Osteocyte (in vitro differentiated cells): ENCODE measurements at places on chromosomes 3 and 15. TPM values are rescaled to one million over a fixed set of nuclear protein-coding genes. Genes with fewer than 3 reads are reported as not detected.

DNA sequence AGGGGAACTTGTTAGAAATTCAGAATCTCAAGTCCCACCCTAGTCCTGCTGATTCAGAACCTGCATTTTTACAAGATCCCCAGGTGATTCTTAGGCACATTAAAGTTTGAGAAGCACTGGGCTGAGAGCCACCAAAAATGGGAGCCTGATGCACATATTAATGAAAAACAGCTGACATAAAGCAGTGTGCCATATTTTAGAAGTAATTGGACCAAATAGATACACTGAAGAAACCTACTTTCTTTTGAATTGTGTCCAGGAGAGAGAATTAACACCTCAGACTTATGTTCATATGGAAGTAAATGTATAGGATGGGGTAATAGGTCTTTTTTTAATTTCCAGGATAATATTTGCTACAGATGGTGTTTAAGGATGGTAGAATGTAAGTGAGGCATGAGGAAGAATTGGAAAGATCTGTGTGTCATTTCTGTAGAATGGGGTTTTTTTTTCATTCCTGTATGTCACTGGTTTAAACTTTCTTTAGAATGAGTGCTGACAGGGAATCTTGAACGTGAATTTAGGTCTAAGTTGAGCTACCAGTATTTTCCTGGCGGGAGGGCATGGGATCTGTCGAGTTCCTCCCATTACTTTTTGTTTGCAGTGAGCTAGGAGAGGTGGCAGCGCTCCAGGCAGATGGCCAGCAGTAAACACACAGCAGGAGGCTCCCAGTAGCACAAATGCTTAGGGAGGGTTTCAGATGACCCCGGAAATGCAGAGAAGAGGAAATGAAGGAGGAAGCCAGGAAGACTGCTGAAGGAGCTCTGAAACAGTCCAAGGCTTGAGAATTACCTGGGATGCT, 185.6 kb downstream of the PLCL2 start:
- peaks cover 37% of the 10 kb centered on the region for H3K4me1 ChIP-seq
- H3K36me3 ChIP-seq = peaks cover 2% of the 10 kb centered on the region
- no peak overlapping the region for H3K4me3 ChIP-seq
- H3K27me3 ChIP-seq = no peaks in the 10 kb centered on the region

DNA sequence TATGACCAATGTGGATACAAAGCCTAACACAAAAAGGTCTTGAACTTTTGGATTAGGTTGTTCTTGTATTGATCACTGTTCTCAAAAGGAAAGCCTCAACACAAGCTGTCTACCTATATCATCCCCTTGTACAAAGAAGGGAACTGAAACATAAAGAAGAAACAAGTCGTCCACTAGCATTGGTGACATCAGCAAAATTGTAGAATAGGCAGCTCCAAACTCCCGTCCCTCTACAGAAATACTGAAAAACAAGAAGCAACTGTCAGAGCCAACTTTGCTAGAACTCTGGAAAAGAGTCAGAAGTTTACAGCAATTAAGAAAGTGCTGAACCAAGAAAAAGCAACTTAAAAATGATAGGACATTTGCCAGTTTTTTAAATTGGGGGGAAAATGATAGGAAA, 7.5 kb upstream of the NR1I2 start:
- DNase-seq = no peak
- no peak overlapping the region for H3K4me3 ChIP-seq
- H3K4me1 ChIP-seq = peaks cover 4% of the 10 kb centered on the region
- H3K27me3 ChIP-seq = no peaks in the 10 kb centered on the region
- no peak overlapping the region for H3K27ac ChIP-seq

DNA sequence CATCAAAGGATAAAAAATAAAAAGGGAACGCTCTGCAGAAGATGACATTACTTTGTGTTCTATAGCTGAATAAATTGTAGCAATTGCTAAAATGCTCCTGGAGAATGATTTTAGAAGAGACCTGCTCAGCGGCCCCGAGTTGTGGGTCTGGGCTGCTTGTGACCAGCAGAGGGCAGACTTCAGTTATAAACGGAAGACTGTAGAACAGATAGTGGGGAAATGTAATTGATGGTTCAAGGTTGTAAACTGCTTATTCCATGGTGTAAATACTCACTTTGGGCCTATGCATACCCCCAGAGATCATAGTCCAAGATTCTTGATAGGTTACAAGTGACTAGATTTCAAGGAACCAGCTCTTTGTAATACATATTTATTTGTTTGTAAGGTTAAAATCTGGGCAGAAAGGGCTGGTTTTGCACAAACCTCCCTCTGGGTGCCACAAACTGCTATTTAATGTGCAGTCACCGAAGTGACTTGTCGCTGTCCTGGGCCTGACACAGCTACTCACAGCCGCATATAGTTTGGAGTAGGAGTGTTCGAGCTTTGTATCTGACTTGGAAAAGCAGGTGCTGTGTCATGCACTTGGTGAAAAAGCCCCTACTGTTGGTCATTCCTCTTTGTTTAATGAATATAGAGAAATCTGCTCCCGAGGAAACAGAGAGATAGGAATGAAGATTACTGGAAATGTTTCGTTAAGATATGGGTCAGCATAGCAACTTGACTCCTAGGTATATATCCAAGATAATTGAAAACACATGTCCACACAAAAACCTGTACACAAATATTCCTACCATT, 34.7 kb upstream of the NDUFB4 start:
- DNase-seq = peak; percentile 88
- H3K27ac ChIP-seq = no peak overlapping the region
- H3K4me3 ChIP-seq = no peak overlapping the region
- H3K36me3 ChIP-seq = no peaks in the 10 kb centered on the region

DNA sequence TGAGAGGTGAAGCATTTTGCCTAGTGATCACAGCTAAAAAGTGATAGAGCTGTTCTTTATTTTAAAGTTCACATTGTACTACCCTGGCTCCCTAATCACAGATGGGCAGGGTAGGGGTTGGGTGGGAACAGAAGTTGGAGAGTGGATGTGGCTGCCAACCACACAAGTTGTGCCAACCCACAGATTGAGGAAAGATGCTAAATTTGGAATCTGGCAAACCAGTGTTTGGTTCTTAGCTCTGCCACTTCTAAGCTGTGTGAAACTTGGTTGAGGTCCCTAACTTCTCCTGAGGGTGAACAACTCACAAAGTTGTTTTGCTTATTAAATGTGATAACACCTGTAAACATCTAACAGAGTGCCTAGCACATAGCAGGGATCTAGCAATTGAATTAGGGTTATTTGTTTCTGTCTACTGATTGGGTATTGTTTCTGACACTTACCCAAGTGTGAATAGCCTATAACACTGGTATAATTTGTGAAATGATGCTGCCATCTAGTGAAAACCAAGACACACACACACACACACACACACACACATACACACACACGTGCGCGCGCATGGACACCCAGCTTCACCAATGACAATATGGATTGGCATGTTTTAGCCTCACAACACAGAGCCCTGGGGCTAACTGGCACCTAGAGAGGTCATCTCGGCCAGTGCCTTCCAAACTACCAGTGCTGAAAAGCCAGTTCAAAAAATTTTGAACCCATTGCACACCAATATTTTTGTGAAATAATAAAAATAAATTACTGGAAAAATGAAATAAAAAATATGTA, 25.3 kb downstream of the ADGRG7 start:
- no peak overlapping the region for H3K4me3 ChIP-seq
- DNase-seq = no peak
- no peaks in the 10 kb centered on the region for H3K36me3 ChIP-seq
- H3K4me1 ChIP-seq = no peaks in the 10 kb centered on the region
- no peak overlapping the region for H3K27ac ChIP-seq

DNA sequence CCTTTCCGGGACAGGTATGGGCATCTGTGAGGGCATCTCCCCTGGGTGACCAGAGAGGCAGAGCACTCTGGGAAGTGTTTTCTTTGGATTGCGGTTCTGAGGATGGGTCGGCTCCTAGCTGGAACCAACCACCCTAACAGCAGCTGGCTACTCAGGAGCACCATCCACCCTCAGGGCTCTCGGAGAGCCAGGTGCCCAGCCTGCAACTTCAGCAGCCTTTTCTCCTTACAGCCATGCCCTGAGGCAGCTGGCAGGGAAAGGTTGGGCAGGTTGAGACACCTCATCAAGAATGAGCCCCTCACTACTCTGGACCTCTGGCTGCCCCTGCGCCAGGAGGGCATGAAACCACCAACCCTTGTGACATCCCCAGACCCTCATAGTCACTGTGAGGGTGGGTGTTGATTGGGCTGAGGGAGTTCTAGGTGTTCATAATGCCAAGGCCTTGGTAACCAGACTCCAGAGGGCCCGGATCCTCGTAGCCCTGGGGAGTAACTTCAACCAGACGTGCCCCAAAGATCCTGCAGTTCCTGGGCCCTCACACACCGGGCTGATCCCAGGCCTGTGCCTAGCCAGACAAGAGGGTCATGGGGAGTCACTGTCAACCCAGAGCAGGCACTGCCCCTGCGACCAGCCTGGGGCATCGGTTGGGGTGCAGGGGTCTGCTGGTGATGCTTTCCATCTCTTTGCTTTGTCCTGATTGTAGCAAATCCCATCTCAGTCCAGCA, 114.4 kb upstream of the ABHD17C start:
- H3K4me1 ChIP-seq = peaks cover 24% of the 10 kb centered on the region
- no peaks in the 10 kb centered on the region for H3K27me3 ChIP-seq
- peak overlapping the region; percentile 40 for H3K27ac ChIP-seq
- no peak for DNase-seq
- H3K4me3 ChIP-seq = no peak overlapping the region

- no peaks in the 10 kb centered on the region for H3K36me3 ChIP-seq
- DNase-seq = no peak
- no peak overlapping the region for H3K4me3 ChIP-seq
- H3K27me3 ChIP-seq = peaks cover 4% of the 10 kb centered on the region
- H3K27ac ChIP-seq = no peak overlapping the region
These were observed 113.9 kb downstream of the TMEM108 start for GRCh38 chr3:133152056-133152455.

DNA sequence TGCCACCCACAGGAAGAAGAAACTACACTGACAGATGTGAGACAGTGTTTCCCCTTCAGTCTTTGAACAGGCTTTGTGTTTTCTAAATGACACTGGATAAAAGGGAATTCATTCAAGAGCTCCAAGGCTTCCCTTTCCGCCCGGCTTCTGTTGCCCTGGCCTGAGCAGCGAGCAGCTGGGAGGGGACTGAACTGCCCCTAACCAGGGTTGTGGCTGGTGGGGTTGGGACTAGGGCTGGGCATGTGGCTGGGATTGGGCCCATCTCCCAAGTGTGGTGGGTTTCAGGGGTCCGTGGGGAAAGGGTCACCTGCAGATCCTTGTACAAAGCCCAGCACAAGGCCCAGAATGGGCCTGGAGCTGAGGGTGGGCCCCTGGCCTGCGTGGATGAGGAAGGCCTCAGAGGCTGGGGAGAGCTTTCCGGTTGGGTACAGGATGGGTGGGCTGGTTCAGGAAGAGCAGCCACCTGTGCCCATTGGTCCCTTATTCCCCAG, 10.4 kb downstream of the VILL start:
- H3K36me3 ChIP-seq = no peaks in the 10 kb centered on the region
- peaks cover 21% of the 10 kb centered on the region for H3K4me1 ChIP-seq
- no peaks in the 10 kb centered on the region for H3K27me3 ChIP-seq
- no peak for DNase-seq

- peaks cover 6% of the 10 kb centered on the region for H3K27me3 ChIP-seq
- H3K4me1 ChIP-seq = peaks cover 3% of the 10 kb centered on the region
- no peaks in the 10 kb centered on the region for H3K36me3 ChIP-seq
- no peak for DNase-seq
- H3K4me3 ChIP-seq = no peak overlapping the region
These were observed 278.9 kb downstream of the KLF13 start for GRCh38 chr15:31605467-31605931.

DNA sequence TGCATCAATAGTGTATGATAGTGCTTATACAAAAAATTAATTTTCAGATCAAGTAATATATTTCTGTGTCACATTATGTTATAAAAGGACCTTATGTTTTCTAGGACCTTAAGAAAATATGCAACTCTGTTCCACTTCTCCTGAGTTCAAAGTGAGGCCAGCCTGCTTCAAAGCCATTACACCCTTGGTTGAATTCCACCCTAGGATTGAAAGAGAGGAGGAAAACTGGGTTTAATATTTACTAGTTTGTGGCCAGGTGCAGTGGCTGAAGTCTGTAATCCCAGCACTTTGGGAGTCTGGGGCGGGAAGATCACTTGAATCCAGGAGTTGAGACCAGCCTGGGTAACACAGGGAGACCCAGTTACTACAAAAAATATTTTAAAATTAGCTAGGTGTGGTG, 32.9 kb upstream of the NR1I2 start:
- DNase-seq = no peak
- no peaks in the 10 kb centered on the region for H3K36me3 ChIP-seq
- H3K27ac ChIP-seq = no peak overlapping the region
- no peak overlapping the region for H3K4me3 ChIP-seq
- peaks cover 7% of the 10 kb centered on the region for H3K4me1 ChIP-seq
- no peaks in the 10 kb centered on the region for H3K27me3 ChIP-seq

DNA sequence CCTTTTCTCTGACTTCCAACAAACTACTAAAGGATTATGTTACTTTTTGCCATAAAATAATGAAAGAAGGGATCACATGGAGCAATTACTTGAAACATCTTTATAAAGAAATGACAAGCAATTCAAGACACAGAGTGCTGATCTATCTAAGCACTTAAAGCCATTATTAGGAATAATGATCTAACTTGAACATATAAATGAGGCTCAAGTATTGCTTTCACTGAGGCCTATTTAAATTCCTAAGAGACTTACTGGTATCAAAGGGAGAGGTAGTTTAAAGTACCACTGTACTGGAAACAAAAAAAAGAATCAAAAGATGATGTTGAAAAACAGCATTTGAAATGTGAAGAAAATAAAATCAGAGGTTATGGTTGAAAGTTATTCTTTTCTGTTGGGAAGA, 375.5 kb downstream of the PLCL2 start:
- H3K4me1 ChIP-seq = no peaks in the 10 kb centered on the region
- no peak overlapping the region for H3K4me3 ChIP-seq
- H3K27ac ChIP-seq = no peak overlapping the region
- no peaks in the 10 kb centered on the region for H3K27me3 ChIP-seq

DNA sequence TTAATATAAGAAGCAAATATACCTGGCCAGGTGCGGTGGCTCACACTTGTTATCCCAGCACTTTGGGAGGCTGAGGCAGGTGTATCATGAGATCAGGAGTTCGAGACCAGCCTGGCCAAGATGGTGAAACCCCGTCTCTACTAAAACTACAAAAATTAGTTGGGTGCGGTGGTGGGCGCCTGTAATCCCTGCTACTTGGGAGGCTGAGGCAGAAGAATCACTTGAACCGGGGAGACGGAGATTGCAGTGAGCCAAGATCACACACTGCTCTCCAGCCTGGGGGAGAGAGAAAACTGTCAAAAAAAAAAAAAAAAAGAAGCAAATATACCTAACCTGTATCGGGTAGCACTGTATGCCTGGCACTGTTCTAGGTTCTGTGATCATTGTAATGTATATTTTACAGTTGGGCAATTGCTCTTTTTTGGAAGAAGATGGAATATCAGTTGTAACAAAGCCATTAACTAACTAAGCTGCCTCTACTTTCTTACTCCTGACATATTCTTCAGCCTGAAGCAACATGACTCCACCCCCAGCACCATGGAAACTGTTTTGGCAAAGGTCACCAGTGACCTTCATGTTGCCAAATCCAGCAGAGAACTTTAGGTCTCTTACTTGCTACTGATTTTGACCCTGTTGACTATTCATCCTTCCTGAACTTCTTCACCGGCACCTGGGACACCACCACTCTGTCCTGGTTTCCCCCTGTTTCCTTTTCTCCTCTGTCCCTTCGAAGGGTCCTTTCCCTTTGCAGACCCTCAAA, 203.8 kb downstream of the RPLP1 start:
- H3K36me3 ChIP-seq = no peaks in the 10 kb centered on the region
- DNase-seq = peak; percentile 42
- no peak overlapping the region for H3K27ac ChIP-seq
- H3K27me3 ChIP-seq = peaks cover 49% of the 10 kb centered on the region

STX19 gene
- not detected in 2 replicates for total RNA-seq

TRIM42 gene
- total RNA-seq = not detected in 2 replicates

CACNA1D gene
- total RNA-seq = 0.48 and 0.57 TPM in 2 replicates

TMC3 gene
- not detected in 2 replicates for total RNA-seq

ZNF80 gene
- not detected in 2 replicates for total RNA-seq

HGD gene
- total RNA-seq = 0.27 and 0.44 TPM in 2 replicates
